Dermis microvascular lymphatic vessel endothelial cell (primary cell): ENCODE measurements at places on chromosomes 1 and 21.

DNA sequence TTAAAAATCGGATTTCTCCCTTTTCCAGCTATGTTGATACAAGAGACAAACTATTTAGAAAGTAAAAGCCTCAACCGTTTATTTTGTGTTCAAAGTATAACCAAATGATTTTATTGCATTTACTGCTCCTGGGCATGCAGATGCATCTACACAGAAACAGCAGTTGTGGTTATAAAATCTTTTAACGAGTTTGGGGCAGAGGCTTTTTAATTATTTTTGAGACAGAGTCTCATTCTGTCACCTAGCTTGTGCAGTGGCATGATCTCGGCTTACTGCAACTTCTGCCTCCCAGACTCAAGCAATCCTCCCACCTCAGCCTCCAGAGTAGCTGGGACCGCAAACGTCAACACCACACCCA, 33.6 kb downstream of the ZNF496 start:
- DNase-seq: no peak

GRCh38 chr1:83098131-83098530, 900.8 kb downstream of the TTLL7 start:
- DNase-seq: no peak

DNA sequence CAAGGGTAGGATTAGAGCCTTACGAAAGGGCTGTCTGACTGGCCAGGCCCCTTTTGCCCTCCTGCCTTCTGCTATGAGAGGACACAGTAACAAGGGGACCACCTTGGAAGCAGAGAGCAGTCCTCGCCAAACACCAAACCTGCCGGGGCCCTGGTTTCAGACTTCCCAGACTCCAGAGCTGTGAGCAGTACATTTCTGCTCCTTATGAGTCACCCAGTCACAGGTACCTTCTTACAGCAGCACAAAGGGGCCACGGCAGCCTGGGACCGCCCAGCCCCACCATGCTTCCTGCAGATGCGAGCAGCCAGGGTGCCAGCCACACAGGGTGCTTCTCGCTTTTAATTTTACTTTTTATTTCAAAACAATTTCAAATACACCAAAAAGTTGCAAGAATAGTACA, 17.2 kb upstream of the POFUT2 start:
- no peak for DNase-seq

GRCh38 chr1:109803901-109804331, 40.2 kb upstream of the EPS8L3 start:
- DNase-seq: peak; percentile 37

DNA sequence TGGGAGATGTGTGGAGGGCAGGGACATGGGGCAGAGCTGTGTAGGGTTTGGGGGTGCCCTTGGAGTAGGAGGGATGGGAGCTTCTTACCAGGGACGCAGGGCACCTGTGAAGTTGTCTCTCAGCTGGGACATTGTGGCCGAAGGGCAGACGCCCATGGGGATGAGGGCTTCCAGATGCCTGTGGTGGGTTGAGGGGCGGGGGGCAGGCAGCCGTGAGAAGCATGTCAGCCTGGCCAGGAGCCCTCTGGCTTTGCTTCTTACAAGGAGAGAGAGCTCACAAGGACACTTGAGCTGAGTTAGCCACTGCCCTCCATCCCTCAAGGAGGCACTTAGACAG, 8.5 kb downstream of the A3GALT2 start:
- DNase-seq: no peak

GRCh38 chr1:25785333-25786067, 14.5 kb upstream of the SELENON start:
- no peak for DNase-seq

GRCh38 chr1:53220962-53221286, 490 bp upstream of the CZIB start:
- DNase-seq: no peak

GRCh38 chr1:208787219-208787618, 543.0 kb upstream of the PLXNA2 start:
- DNase-seq: no peak

DNA sequence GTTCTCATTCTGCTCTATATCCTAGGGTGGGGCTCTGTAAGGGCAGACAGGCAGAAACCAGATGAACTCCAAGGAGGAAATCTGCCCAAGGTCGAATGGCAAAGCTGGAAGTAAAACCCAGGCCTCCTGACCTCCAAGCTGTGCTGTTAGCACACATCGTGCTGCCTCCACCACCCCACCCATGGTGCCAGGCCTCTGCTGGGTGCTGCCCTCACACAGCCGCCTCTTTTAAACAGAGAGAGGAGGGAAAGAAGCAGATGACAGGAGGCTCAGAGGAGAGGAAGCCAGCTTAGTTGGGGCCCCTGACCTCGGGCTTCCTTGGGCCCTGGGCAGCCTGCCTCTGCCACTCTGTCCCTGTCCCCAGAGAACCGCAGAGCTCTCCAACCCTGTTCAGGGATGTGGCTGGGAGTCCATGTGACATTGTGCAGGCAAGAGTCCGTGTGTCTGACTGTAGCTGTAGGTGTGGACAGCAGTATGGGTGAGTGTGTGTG, 1.1 kb downstream of the SYNC start:
- DNase-seq: no peak

DNA sequence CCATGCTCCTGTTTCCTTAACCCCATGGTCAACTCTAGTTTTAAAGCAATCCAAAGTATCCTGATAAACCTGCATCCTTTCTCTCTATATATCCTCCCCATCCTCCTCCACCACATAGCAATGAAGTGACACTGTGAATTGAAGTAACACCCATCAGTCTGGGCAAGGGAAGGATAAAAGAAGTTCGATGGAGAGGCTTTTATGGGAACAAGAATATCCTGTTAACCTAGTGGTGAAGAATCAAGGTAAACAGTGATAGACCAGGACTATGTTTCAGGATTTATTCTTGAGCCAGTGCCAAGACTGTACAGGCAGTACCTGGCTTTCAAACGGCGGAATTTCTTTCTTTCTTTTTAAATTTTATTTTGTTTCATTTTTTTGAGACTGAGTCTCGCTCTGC, 17.6 kb downstream of the RABIF start:
- DNase-seq: no peak

GRCh38 chr1:2105781-2106524, 55.7 kb downstream of the PRKCZ start:
- no peak for DNase-seq

DNA sequence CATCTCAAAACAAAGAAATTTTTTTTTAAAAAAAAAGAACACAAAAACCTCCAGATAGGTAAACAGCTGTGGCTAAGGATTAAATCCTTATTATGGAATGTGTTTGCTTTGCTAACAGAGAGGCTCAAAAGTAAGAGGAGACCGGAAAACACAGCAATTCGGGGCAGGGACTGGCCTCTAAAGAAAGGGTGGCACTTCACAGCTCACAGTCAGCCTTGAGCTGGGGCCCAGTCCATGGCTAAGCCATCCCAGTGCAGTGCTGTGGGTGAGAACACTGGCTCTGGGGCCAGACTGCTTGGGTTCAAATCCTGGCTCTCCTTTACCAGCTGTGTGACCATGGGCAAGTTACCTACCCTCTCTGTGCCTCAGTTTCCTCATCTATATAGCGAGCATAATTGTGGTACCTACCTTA, 28.2 kb downstream of the KIF17 start:
- DNase-seq: no peak

- no peak for DNase-seq
Observed at GRCh38 chr21:42096566-42096965, 25.4 kb downstream of the UMODL1 start.

DNA sequence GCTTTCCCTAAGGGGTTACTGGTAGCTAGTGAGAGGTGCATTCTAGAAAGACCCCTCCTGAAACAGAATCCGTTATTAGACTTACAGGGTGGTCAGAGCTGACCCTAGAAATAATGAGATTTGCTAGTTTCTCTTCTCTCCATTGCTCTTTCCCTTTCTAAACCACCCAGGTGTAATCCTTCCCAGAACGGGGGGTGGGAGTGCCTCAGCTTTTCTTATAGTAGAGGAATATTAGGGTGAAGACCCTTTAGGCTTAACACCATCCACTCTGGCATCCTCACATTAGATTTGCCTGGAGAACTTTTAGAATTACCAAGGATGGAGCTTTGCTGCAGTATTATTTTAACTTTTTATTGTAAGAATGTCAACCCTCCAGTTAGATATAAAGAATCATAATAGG, 49.4 kb downstream of the CAPN9 start:
- no peak for DNase-seq

- no peak for DNase-seq
Observed at GRCh38 chr1:34771573-34772371, 9.2 kb upstream of the GJB3 start.

DNA sequence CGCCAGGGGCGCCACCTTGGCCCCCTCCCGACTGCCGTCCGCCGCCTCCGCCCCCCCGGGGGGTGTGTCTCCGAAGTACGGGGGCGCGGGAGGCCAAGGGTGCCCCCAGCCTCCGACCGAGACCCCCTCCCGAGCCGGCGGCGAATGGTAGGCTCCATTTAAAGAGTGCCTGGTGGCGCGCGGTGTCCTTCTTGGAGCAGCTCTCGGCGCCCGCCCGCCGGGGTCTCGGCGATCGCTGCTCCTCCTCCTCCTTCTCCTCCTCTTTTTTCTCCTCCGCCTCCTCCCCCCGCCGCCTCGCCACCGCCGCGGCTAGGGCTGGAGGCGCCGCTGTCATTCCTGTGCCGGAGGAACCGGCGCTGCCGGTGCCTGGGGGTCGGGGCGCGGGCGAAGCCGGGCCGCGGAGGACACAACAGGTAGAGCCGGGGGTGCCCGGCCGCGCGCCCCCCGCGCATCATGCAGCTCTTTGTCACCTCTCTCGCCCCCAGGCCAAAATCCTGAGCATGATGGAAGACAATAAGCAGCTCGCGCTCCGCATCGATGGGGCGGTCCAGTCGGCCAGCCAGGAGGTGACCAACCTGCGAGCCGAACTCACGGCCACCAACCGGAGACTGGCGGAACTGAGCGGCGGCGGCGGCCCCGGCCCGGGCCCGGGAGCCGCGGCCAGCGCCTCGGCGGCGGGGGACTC, at the start of gene KAZN:
KAZN (plus strand) TSS at position 188 of the 685 bp plus-strand sequence.
- no peak for DNase-seq

- no peak for DNase-seq
Observed at GRCh38 chr1:63326106-63326472, 3.7 kb downstream of the FOXD3 start.

DNA sequence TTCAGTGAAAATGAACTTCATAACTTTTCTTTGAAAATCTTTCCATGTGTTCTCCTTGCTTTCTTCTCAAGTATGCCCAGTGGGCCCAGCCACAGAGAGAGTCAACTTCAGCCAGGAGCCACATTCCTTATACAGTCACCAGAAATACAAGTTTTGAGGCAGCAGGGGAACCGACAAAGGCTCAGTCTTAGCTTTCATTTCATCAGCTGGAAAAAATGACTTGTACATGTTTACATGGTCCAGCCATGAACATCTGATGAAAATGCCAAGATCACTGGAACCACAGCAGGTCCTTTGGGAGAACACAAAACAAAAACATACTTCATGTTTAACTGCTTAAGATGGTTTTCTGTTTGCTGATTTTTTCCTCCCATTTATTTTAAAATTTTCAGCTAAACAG, 72.5 kb downstream of the SYDE2 start:
- no peak for DNase-seq

- no peak for DNase-seq
Observed at GRCh38 chr1:32881291-32881690, 5.0 kb upstream of the HPCA start.

GRCh38 chr1:20350421-20350820, 59.7 kb downstream of the VWA5B1 start:
- no peak for DNase-seq

- DNase-seq: no peak
Observed at GRCh38 chr1:222652676-222653075, 34.8 kb downstream of the MIA3 start.

DNA sequence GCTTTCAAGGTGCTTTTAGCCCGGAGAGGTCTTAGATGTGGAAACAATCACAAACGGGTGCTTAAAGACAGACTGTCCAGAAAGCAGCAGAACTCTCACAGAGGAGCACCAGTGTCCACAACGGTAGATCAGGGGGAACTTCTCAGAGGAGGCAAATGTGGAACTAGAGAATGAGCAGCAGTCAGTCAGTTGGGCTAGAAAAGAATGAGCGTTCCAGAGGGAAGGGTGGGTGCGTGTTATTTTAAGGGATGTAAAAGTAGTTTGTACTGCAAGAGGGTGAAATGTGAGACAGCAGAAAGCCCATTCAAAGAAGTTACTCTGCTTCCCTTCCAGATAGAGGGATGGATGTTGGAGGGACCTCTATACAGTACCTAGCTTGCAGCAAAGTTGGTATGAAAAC, 30.9 kb downstream of the RGS5 start:
- DNase-seq: no peak

- no peak for DNase-seq
Observed at GRCh38 chr21:26047279-26047967, 123.1 kb downstream of the APP start.

DNA sequence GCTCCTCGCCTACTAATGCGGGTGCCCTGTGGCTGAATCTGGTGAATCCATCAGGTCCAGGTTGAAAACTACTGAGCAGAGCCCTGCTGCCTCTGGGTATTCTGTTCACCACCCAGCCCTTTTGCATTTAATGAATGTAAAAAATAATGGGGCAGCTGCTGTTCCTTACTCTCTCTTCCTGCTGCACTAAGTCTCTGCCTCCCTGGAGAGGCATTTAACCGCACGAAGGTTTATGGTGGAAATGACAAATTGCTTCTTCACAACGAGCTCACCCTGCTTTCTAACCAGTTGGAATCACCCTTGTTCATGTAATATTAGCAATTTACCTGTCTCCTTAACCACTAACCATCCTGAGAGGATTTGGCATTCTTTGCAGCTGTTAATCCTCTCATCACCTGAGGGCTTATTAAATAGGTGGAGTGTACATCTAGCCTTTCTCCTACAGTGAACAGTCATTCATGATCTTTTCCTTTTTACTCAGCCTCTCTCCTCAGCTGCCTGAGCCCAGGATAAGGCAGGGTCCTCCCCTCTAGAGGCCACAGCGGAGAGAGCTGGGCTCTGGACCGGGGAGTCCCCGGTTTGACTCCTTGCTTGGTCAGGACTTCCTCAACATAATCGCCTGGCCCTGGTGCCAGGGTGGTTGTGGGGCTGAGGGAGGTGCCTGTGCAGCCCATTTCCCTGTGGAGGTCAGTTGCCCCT, 97.6 kb downstream of the NOS1AP start:
- DNase-seq: no peak

DNA sequence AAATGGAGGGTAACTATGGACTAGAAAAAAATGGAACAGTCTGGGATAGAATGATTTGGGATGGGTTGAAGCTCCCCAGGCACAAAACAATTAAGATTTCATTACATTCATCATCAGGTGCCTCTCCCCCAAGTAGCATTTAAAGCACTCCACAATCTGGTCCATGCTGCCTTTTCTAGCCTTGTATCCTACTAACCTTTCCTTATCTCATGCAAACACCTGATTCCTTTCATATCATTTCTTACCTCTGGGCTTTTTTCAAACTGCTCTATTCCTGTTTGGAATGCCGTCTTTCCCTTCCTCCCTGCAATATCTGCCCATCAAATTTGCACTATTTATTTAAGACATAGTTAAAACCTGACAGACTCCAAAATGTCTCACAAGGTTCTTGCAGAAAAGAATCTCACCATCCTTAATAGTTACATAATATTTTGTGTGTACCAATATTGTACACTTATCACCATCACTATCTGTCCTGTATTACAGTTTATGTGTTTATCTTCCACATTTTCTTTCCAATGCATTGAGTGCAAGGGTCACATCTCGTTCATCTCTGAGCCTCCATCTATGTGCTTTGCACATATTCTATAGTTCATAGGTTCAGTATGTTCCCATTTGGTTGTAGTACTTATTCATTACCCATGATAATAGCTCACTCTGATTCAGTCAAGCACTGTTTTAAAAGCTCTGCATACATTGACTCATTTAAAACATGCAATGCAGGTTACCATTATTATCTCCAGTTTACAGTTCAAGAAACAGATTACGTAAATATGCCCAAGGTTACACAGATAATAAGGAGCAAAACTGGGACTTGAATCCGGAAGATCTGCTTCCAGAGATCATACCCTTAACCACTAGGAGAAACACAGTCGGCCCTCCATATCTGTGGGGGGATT, 16.1 kb upstream of the SHCBP1L start:
- no peak for DNase-seq
